Fibroblast of skin of left quadriceps (primary cell): ENCODE measurements at places on chromosomes 6 and 20.

DNA sequence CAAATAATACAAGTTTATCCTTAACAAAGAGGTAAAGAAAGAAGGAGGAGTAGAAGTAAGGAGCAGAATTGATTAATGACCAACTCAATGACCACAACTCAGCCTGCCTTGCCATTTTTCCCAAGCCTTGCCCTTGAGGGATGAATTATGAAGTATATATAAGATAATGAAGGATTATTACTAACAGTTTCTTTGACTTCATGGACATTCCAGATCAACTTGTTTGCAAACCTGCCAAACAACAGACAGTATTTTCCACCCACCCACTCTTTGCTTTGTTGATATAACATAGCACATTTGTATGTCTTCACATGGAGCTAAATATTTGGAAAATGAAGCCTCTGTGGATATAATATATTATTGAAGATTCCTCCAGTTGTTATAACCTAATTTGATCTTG lies 9.9 kb upstream of the C6orf141 start:
- DNase-seq, result no peak

DNA sequence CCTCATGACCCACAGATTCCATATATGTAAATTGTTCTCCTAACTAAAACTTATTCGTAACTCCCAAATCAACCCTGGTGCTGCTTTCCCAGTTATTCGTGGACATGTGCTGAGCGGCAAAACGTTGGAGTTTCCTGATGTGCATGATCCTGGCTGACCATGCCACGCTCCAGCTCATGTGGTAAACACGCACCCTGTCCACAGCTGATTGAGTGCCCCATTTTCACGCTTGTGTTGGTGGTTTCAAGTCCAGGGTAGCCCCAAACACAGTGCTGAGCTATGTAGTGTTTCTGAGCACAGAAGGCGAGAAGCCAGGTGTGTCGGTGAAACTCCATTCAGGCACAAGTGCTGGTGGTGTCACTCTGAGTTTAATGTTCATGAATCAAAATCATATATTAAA lies 19.1 kb upstream of the FOXC1 start:
- DNase-seq, result no peak

DNA sequence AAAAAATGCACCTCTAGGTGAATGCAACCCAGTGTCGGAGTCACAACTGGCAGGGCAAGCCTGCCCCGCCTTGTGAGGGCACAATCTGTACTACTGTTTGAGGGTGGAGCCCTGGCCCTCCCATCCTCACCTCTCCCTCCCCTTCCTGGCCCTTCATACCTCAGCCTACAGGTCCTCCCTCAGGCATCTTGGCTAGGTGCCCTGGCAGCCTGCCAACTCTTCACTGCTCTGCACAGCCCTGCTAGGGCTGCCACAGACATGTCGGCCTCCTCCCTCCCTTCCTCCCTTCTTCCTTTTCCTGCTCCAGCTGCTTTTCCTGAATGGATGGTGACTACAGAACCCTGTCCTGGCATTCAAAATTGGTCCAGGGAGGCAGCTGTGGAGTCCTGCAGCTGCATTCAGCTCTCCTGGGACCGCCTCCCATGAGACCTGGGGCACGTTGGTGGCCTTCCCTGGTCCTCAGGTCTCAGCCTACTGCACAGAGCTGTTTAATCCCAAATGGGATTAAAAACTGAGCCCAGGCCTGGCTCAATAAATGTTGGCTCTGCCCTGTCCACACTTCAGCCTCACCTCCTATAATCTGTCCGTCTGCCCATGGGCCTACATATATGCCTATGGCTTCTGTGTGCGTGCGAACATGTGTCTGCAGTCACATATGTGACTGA lies 52.7 kb downstream of the CDH22 start:
- DNase-seq, result no peak

DNA sequence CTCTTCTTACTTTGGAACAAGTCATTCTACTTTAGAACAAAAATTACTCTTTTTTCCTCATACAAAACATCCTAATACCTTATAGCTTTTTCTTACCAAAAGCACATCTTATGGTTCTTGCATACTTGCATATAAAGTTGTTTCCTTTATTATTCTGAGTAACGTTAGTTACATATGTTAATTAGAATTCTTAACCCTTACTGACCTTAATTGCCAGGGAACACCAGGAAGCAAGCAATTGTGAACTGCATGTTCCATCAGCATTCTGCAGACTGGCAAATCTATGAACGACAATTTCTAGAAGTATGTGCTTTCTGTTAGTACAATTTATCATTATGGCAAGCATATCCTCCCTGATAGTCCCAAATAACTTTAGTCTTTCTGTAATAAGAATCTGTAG lies 831.0 kb downstream of the C6orf118 start:
- DNase-seq, result no peak

- DNase-seq, result no peak
Observed at GRCh38 chr6:150494241-150494640, 105.4 kb upstream of the PLEKHG1 start.

GRCh38 chr6:142942805-142943227 lies 2.2 kb downstream of the HIVEP2 start:
- DNase-seq, result no peak

GRCh38 chr20:32484225-32484957 lies 100.7 kb downstream of the NOL4L start:
- no peak for DNase-seq

- DNase-seq, result no peak
Observed at GRCh38 chr20:42641886-42642285, 547.8 kb downstream of the PTPRT start.

DNA sequence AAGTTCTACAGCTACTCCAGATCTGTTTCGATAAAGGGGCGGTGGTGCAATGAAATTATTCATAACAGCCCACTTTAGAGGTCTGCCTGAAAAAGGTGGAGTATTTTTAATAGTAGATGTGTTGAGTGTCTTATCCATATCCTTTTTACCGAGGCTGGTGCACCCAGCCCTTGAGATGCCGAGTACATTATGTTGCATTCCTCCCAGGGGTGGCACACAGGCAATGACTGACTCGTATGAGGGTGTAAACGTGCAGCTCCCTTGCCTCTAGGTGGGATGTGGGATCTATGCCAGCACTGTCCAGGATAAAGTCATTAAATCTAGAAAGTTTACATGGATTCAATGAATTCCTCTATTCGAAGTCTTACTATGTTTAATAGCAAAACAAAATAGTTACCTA lies 355.6 kb downstream of the PLCB1 start:
- no peak for DNase-seq

DNA sequence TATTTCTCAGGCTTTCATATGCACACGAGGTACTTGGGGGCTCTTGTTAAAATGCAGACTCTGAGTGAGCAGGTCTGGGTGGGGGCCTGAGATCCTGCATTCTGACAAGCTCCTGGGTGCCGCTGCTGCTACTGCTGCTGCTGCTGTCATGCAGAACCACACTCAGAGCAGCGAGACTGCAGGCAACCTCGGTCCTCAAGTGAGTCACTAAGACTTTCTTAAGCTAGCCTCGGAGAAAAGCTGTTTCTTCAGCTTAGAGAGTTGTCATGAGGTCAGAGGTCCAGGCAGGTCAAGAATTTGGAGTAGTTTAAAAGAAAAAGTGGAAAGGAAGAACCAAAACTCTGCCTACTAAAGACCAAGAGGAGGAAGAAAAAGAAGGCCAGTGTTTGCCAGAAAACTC lies 92.9 kb downstream of the SPTLC3 start:
- DNase-seq, result no peak

- no peak for DNase-seq
Observed at GRCh38 chr6:138105880-138106664, 1.1 kb downstream of the PERP start.

- DNase-seq, result no peak
Observed at GRCh38 chr20:33685328-33686099, 671 bp downstream of the E2F1 start.

DNA sequence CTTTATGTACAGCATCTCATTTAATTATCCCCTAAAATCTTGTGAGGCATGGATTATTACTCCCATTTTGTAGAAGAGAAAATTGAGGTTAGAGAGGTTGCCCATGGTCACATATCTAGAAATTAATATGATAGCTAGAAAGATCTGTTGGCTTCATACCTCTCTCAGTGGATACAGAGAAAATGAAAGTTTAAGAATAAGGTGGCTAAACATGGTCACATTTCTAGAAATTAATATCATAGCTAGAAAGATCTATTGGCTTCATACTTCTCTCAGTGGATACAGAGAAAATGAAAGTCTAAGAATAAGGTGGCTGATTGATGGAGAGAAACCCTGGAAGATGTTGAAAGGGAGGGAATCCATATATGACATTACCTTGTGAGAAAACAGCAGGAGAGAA lies 260.7 kb upstream of the MAN1A1 start:
- no peak for DNase-seq
